T-helper 17 cell (primary cell): ENCODE measurements at places on chromosomes 7 and 10.
A peak's percentile ranks its signal among the peaks of the same experiment; 100 is the strongest.

DNA sequence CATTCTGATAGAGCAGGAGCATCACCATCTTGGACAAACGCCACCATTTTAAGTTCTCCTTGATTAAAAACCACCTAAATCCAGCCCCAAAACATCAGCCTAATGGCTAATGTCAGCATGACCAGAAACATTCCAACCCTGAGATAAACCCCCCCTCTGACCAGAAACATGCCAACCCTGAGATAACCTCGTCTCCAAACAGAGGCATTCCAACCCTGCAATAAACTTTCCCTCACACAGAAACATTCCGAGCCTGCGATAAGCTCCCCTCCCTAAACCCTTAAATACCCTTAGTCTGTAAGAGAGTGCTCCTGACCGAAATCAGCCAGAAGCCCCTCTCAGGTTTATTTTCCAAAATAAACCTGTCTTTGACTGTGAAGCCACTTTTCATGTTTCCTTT lies 76.5 kb downstream of the ADARB2 start:
- no peak for DNase-seq

DNA sequence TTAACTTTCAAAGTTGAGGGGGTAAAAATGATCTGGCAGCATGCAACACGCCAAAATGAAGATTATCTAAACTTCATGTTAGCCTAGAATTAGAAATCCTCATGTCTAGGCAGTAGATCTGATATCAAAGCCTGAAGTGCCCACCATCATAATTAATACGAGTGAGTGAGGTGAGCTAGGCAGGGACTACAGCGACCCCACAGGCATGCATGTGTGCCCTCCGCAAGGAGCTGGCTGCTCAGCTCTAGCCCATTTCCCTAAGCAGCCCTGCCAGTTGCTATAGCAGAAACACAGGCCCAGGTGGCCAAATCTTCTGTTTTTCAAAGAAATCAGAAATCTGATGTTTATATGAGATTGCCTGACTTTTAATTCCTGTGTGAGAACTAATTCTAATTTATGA lies 93.1 kb upstream of the IFRD1 start:
- no peak for DNase-seq

DNA sequence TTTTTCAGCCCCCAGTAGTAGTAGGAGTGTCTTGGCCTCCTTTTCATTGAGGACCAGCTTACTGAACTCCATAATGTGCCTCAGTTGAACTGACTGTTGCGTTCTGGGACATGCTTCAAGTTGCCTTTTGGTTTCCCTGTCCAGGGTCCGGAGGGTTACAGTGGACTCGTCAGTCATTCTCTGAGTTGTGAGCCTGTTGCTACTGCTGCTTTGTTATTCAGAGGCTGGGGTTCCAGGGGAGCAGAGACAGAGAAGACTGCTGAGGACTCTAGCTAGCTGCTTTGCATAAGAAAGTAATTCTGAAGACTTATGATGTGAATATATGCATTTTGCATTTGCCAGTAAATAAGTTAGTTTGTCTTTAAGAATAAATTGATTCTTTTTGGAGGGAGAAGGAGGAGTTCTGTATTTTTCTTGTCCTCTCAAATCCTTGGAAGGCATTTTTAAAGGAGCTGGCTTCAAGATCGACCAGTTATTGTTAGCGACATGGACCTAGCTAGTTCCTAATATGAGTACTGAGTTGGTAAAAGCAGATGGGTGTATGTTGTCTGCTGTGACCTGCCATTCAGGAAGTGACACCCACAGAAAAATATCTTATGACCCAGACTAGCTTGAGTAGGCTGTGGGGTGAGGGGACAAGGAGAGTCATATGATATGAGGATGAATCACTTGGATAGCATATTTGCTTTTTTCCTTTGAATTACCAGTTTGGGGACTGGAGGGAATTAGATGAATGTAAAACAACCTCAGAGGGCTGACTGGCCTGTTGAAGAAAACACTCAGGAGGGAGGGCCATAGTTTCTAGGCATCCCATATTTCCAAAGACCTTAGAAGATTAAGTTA lies 8.3 kb downstream of the PI4K2A start:
- no peak for DNase-seq

DNA sequence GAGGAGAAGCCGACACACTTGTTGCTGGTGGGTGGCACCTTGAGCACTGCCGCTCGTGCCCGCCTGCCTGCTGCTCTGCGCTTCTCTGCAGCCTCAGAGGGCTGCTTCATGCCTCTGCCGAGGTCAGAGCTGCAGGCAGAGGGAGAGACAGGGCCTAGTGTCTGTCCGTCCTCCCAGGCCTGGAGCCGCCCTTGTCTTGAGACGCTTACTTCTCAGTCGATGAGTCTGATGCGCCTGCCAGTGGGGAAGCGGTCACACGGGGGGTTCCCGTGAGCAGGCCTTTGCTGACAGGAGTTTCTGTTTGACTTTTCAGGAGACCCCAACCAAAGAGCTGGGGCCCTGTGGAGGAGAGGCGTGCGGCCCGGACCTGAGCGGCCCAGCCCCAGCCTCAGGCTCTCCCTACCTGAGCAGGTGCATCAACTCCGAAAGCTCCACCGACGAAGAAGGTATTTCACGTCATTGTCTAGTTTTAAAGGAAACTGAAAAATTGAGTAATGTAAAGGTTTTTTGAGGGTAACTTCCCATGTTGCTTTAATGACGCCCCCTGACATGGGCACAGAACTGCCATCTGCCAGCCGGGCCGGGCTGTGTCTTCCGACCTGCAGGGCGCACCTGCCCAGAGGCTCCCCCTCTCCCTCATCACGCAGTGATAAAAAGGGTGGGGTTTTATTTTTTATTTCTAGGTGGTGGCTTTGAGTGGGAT lies 7.8 kb upstream of the BHLHA15 start:
- DNase-seq = no peak

DNA sequence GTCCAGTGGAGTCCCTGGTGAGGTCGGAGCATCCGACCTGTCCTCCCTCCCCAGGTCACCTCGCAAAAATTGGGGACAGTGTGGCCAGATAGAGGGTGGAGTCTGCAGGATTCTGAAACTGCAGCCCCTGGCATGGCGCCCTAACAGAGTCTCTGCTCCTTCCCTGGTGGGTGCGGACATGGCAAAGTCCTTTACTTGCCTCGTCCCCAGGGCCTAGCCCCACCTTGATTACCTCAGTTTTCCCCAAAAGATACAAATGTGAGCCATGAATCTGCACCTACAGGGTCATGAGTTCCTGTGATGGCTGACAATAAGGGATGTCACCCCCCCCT lies 47.7 kb downstream of the NPVF start:
- DNase-seq = no peak

- no peak for DNase-seq
These were observed 3.5 kb downstream of the DENND11 start for GRCh38 chr7:141698247-141699015.

DNA sequence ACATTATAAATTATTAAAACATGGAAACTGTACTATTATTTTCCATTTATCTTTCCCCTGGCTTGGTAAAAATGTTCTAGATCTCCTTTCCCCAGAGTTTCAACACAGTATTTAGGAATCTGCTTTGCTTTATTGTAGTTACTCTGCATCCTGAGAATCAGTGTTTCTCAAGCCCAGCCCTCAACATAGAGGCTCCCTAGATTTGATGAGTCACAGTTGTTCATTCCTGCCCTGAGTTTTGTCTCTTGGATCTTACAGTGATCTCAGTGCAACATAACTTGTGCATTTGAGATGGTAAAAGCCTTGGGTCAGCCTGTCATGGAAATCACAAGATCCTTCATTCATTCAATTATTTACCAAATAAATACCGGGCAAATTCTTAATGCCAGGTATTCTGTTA lies 63.0 kb downstream of the VAX1 start:
- no peak for DNase-seq

DNA sequence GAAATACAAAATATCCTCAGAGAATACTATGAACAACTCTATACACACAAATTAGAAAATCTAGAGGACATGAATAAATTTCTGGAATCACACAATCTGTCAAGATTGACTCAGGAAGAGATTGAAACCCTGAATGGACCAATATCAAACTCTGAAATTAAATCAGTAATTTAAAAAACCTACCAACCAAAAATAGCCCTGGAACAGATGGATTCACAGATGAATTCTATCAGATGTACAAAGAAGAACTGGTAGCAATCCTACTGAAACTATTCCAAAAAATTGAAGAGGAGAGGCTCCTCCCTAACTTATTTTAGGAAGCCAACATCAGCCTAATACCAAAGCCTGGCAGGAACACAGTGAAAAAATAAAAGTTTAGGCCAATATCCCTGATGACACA lies 190.0 kb downstream of the HPSE2 start:
- DNase-seq = no peak

DNA sequence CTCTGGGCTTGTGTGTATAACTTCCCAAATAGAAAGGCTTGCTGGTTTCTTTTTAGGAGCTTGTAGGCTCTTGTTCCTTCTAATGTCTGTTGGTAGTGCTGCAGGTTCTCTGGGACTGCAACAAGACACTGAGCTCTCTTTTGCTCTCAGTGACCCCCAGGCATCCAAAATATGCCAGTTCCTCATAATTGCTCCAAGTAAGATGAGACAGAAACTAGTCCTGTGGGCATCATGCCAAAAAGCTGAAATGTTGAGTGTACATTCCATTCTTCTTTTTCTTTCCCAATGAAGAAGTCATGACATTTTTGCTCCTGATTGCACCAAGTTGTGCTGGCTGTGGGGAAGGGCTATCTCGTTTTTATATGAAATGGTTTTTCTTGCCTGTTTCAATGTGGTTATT lies 7.1 kb upstream of the BTBD16 start:
- no peak for DNase-seq

GRCh38 chr10:113540845-113541548 lies 11.9 kb upstream of the HABP2 start:
- no peak for DNase-seq

GRCh38 chr10:62456611-62457101 lies 82.5 kb downstream of the ZNF365 start:
- DNase-seq = no peak

- DNase-seq = no peak
These were observed 84.6 kb upstream of the SGCE start for GRCh38 chr7:94740509-94740908.

DNA sequence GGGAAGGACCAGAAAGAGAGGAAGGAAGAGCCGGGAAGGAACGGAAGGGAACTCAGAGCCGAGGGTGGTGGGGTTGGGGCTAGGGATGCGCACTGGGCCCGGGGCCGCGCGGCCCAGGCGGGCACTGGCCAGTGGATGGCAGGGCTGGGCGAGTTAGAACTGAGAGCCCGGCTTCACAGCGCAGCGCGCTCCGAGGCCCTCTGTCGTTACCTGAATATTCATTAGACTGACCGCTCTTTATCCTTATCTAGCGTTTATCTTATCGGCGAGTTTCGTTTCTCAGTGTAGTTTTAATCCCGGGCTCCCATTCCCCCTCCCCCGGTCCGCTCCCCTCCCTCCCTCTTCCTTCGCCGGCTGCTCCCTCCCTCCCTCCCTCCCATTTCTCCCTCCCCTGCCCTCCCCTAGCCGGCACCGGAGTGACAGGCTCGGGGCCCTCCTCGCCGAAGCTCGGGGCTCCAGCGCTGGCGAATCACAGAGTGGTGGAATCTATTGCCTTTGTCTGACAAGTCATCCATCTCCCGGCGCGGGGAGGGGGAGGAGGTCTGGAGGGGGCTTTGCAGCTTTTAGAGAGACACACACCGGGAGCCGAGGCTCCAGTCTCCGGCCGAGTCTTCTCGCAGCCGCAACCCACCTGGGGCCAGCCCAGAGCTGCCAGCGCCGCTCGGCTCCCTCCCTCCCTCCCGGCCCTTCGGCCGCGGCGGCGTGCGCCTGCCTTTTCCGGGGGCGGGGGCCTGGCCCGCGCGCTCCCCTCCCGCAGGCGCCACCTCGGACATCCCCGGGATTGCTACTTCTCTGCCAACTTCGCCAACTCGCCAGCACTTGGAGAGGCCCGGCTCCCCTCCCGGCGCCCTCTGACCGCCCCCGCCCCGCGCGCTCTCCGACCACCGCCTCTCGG lies at the start of gene PAX2:
TSS of gene PAX2 (plus strand) at position 596 of the 895 bp plus-strand sequence. CDS start 679 bp downstream, outside the sequence.
- DNase-seq = no peak

DNA sequence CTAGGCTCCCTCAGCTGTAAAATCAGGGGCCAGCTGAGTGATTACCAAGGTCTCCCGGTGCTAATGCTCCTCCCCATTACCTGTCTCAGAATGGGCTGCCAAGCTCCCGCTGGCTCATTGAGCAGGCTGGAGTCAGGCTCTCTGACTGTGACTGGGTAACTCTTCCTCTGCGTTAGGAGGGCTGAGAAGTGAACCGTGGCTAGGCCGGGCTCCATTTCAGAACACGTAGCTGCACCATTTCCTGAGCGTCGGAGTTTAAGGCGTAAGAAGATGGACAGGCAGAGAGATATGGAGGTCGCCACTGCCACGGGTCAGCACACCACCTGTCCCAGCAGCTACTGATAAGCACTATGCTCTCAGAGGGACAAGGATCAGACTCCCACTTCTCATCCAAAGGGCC lies 250.3 kb downstream of the TCERG1L start:
- no peak for DNase-seq

DNA sequence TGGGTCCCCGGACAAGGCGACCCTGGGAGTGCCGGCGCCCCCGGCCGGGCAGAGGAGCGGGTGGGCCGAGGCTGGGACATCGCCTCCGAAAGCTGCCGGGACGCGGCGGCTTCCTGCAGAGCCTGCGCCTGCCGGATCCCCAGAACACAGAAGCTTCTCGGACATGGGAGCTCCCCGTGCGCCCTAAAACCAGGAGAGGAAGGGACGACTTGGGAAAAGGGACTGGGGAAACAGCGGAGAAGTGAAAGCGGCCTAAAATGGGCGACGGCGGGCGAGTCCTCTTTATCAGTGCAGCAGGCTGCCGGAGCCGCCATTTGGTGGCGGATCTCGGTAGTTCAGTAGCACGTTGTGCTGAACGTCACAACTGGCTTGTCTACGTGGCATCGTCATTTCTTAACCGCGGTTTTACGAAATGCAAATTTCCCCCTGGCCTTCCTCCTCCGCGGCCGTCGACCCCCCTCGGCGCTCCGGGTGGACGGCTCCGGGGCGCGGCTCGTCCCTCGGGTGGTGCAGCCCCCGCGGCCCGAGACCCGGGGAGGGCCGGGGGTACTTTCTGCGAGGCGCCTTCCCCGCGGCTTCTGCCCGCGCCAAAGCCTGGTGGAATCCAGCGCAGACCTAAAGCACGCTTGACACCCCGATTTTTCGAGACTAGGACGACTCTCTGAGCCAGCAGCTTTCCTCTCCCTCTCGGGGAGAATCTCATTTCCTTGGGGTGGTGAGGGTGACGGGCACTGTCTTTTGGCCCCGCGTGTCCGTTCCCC lies 9.9 kb upstream of the SPAG6 start:
- DNase-seq = peak; percentile 61

DNA sequence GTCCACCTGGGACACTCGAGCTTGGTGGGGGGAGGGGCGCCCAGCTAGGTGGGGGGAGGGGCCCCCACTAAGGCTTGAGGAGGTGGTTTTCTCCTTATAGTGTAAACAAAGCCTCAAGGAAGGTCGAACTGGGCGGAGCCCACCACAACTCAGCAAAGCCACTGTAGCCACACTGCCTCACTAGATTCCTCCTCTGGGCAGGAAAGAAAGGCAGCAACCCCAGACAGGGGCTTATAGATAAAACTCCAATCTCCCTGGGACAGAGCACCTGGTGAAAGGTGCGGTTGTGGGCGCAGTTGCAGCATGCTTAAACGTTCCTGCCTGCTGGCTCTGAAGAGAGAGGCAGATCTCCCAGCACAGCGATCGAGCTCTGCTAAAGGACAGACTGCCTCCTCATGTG lies 133.1 kb downstream of the SNX13 start:
- no peak for DNase-seq

- DNase-seq = no peak
These were observed 87.5 kb downstream of the ATXN7L1 start for GRCh38 chr7:105788816-105789349.
